ENCODE measurements at places on chromosomes 13 and 19.

DNA sequence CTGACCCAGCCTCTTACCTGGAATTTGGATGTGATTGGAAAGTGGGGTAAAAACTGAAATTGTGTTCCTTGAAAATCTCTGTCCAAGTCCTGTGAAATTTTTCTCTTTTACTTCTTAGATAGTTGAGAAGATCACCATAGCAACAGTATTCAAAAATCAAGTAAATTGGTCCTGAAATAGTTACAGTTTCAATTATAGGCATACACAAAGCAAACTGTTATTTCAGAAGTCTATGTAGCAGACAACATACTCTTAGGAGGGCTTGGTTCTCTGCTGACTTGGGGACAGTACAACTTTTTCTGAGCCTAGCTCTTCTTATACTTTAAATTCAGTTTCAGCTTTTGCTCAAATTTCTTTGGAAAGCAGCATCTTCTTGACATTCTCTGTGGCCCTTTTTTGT, 38.6 kb upstream of the URAD start:
- no peak for DNase-seq

DNA sequence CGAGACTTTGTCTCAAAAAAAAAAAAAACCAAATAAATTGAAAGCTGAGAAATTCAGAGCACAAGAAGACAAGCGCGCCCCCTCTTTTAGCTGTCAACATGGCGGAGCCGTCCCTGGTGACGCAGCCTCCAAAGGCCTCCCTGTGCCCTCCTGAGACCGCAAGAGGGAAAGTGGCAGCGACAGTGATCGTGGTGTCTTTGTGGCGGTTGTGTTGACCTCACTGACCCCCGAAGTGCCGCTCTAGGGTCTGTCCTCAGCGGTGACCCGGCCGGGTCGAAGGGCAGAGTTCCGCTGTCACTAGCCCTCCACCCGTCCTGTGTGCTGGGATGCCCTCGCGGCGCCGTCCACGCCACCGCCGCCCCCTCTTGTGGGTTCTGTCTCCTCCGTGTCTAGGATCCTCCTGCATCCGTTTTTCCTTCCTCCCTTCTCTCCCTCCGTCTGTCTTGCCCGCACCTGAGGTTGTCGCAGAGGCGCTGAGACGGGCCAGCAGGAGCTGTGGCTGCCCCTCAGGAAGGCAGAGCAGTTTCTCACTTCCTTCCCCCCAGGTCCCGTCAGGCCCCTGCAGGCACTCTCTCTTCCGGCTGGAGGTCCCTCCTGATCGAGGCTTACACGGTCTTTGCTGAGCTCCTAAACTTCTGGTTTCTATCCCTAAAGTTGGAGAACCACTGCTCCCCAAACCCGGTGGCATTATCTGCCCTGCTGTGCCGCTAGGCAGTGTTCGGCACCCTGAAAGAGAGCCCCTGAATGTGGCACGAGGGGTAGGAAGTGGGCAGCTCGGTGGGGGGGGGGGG, 7.2 kb downstream of the UHRF1 start:
- no peak for DNase-seq

DNA sequence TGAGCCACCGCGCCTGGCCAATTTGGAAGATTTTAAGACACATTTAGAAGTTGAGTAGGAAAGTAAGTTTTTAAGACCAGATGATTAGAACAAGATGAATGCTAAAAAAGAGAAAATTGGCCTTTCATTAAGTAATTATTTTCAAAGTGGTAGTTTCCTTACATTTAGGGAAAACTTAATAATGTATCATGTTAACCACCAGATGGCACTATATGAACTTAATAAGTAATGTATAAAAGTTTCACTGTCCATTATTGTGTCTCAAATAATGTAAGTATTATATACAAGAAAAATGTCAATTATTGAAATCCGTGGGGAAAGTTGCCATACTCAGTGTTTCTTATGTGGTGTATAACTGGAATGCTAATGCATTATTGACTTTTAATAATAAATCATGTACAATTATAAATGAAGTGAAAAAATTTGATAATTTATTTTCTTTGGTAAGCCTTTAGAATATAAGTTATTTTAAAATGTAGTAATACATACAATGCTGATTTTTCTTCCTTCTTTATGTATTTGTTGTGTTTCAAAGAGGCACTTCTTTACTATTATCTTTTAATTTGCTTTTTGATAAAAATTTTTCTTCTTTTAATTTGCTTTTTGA, 29.2 kb downstream of the COG6 start:
- peak; percentile 7 for DNase-seq

GRCh38 chr13:98307463-98308085, 130.5 kb upstream of the RNF113B start:
- no peak for DNase-seq

DNA sequence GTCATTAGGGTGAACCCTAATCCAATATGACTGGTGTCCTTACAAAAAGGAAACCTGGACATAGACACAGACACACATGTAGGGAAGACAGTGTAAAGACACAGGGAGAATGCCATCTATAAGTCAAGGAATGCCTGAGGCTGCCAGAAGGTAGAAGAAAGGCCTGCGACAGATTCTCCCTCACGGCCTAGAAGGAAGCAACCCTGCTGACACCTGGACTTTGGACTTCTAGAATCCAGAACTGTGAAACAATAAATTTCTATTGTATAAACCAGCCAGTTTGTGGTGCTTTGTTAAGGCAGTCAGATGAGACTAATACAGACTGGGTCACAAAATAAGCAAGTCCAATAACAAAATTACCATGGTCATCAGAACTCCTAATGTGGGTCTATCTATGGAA, 120.4 kb downstream of the ENOX1 start:
- DNase-seq, result no peak

- DNase-seq, result no peak
These were observed 12.4 kb downstream of the EPS8L1 start for GRCh38 chr19:55088021-55088451.

Data from AG04449 (cell line).